ENCODE measurements at places on chromosomes 1 and 21.

DNA sequence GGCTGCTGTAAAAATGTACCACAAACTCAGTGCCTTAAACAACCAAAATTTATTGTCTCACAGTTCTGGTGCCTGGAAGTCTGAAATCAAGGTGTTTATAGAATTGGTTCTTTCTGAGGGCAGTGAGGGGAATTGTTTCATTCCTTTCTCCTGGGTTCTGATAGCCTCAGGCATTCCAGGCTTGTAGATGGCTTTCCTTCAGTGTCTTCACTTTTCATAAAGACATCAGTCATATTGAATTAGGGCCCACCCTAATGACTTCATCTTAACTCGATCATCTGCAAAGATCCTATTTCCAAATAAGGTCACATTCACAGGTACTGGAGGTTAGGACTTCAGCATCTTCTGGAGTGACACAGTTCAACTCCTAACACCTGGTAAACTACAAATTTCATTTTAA is 15.0 kb downstream of the CDKN2C start:
- DNase-seq, result no peak

- no peak for DNase-seq
Observed at GRCh38 chr21:44800971-44801467, 601 bp downstream of the UBE2G2 start.

- no peak for DNase-seq
Observed at GRCh38 chr1:10789047-10789791, 7.2 kb downstream of the CASZ1 start.

DNA sequence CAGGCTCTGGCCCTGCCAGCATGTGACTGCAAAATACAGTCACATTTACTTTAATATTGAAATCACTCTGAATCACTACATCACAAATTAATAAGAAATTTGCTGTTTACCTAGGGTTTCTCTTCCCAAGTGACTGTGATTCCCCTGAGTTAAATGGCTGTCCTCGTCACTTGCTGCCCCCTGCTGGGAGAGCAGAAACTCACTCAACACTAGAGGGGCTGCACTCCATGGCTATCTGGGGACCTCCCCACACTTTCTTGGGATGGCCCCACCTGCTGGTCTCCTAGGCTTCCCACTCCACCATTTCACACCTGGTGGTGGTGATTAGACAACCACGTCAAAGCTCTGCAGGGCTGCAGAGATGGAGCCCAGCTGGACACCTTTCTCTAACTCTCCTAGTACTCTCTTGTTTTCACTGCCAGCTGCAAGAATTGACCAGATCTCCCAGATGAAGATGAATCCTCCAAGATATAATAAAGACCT is 63.4 kb downstream of the CD2 start:
- peak; percentile 77 for DNase-seq

DNA sequence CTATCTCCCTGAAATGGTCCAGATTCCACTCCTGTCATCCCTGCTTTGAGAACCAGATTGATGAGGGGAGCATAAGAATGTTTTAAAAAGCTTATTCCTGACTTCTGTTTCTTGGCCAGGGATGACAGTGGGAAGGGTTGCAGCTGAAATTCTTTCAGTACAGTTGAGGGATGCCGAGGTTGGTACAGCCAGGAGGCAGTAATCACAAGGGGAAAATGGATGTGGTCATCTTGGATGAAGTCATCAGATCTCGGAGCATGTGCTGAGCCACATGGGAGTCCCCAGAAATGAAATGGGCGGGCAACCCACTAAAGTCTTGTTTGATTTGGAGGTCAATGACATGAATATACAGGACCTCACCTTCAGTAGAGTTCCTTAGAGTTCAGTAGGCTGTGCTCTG is 18.7 kb upstream of the PLA2G2E start:
- DNase-seq, result no peak

GRCh38 chr1:217389895-217390294 is 241.0 kb downstream of the GPATCH2 start:
- DNase-seq, result no peak

DNA sequence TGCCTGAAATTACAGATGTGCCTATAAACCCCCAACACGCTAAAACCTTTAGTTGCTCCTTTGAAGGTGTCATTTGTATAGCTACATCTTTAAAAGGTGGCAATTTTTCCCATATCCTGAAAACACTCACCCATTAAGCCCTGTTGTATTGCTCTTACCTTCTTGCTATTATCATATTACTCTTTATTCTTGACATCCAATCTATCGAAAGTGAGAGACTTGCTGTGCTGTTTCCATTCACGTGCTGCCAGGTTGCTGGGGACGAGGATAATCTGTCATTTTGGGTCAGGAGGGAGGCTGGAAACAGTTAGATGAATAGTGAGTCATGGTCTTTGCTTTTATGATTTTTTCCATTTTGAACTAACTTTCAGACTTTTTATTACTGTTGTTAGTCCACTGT is 213.0 kb upstream of the PRMT6 start:
- DNase-seq, result no peak

GRCh38 chr1:13535227-13535626 is 21.4 kb upstream of the LRRC38 start:
- DNase-seq, result no peak

- DNase-seq, result no peak
Observed at GRCh38 chr1:159088050-159088449, 11.5 kb upstream of the AIM2 start.

DNA sequence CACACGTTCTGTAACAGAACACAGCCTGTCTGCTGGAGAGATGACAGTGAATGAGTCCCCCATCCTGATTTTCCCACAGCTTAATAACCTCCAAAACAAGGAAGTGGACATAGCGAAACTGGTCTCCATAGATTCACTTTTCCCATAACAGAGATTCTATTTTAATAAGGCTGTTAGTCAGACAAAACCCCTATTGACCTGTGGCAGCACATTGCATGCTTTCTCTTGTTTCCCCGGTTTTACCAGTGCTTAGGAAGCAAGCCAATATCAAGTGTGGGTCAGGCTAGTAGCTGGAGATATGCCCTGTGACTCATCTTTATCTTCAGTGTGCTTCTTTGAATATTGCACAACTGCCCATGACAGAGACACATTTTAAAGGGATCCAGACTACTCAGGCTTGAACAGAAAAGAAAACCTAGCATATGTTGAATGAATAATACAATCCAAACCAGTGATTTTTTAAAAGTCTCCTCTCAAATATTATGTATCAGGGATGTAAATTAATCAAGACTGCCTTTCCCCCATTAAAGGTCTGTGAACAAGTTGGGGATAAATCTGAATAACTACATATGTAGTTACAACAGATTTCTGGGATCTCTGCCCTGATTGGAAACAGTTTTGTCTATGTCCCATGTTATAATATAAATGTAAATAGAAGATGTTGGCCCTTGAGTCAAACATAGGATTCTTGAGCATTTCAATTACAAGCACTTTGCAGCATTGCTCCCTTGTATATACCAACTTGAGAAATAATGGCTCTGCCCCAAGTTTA is 11.9 kb upstream of the CLDN8 start:
- no peak for DNase-seq

All from stimulated activated naive CD4-positive, alpha-beta T cell treated with Interleukin-2 at 50 U/mL for 16 hours (primary cell).